Inflammatory macrophage (primary cell): ENCODE measurements at places on chromosomes 4 and X.

DNA sequence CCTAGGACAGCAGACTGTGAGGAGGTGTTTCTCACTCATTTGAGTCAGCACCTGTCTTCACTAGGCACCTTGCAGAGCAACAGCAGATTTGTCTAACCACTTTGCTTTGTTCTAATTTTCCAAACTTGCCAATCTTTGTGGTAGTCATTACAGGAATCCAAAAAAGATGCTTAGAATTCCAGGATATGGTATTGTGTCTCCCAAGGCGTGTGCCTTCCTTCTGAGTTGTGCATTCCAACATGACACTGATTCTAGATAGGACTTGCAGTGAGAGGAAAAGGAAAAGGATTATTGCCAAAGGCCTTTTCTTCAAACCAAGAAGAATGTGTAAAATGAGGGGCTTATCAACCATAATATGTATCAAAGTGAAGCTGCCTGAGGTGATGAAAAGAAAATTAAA, 126.2 kb downstream of the MAPK10 start:
- no peak for DNase-seq

DNA sequence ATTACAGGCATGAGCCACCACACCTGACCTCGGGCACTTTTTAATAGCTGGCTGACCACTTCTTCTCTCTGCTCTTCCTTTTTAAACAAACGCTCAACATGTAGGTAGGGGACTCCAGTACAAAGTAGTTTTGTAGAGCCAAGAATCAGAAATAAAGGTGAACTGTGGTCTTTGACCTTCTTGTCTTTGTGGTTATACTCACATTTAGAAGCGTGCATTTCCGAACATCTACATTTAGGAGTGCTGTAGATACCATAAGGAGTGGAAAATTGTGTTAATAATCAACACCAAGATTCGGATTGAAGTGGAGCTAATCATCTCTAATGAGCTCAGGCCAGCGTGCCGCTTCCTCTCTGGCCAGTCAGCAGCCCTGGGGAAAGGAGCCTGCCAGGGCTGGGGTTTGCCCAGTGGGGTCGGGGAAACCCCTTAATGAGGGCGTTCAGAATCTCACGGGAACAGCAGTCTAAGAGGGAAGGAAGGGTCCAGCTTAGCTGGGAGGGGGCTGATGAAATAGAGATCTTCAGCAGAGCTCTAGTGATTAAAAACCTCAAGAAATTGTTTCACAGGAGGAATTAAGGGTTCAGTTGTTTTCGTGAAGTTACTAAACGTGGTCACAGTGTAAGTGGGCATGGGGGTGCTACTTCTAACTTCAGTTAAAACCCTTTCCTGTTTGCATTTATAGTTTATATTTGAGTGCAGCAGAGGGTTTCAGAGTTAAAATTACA, 81.2 kb downstream of the GAB1 start:
- DNase-seq = no peak

DNA sequence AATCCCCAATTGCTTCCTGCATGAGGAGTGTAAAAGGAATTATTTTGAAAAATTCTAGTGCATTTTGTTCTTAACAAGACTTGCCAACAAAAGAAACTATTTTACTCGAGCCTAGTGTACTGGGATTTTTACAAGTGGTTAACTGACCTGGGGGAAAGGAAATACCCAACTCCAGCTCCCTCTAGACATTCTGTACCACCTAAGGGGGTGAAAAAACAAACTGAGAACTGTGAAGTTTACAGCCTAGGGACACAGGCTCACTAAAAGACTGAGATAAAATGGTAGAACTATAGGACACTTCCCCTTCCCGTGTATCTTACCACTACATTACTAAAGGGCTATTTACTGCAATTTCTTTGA, 2.6 kb upstream of the ADH5 start:
- no peak for DNase-seq

GRCh38 chr4:126071346-126072333, 756.9 kb downstream of the FAT4 start:
- no peak for DNase-seq

DNA sequence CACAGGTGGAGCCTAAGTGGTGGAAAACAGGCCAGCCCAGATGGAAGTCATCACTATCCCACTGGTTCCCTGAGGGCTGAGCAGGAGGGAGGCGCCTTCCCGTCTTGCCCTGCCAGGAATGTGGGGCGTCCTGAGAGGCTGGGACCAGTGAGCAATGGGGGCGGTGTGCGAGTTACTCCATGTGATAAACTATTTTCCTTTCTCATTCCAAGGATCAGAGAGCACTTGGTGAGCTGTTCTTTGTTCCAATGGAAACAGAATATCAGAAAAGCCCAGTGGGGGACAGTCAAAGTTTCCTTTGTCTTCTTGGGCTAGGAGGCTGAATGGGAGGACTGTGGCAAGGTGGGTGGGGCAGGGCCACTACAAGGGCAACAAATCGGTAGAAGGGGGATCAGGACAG, 86.2 kb downstream of the NHSL2 start:
- no peak for DNase-seq

- no peak for DNase-seq
Observed at GRCh38 chr4:149029056-149029651, 586.9 kb upstream of the NR3C2 start.

- no peak for DNase-seq
Observed at GRCh38 chr4:25936696-25937095, 22.7 kb downstream of the SMIM20 start.

GRCh38 chr4:82621251-82621650, 59.5 kb upstream of the TMEM150C start:
- DNase-seq = no peak

- DNase-seq = no peak
Observed at GRCh38 chr4:26570596-26570995, 13.3 kb upstream of the TBC1D19 start.

DNA sequence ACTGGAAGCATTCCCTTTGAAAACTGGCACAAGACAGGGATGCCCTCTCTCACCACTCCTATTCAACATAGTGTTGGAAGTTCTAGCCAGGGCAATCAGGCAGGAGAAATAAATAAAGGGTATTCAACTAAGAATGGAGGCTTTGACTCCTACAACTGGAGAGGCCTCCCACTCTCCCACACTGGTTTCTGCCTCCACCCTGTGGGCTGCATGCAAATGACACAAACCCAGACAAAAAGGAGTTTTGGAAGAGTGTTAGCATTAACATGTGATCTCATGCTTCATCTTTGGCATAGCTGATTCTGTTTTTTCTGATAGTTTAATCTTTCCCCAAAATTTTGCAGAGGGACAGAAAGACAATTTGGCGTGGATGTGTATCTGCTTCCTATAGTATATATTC, 80.8 kb upstream of the IQCM start:
- DNase-seq = no peak

DNA sequence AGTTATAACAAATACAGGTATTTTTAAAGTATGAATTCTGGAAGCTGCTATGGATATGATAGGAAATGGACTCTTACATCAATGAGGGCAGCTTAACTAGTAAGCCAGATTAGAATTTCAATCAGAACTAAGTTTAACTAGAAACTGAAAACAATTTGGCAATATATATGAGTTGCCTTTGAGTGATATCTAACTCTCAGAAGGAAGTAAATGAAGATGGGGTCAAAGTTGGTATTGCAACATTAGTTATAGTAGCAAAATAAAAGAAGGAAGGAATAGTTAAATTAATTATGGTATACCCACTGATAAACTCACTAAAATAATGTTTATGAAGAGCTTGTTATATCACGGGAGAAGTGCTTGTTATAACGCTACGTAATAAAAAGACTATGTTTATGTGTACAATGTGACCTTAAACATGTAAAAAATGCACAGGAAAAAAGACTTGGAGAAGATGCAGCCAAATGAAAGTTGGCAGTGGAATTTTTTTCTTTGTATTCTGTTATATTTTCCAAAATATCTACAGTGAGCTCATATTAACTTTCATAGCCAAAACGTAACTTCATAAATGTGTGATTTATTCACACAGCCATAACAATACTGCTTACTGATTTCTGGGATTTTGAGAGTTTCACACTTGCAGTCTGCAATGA, 34.5 kb downstream of the PHKA2 start:
- no peak for DNase-seq

DNA sequence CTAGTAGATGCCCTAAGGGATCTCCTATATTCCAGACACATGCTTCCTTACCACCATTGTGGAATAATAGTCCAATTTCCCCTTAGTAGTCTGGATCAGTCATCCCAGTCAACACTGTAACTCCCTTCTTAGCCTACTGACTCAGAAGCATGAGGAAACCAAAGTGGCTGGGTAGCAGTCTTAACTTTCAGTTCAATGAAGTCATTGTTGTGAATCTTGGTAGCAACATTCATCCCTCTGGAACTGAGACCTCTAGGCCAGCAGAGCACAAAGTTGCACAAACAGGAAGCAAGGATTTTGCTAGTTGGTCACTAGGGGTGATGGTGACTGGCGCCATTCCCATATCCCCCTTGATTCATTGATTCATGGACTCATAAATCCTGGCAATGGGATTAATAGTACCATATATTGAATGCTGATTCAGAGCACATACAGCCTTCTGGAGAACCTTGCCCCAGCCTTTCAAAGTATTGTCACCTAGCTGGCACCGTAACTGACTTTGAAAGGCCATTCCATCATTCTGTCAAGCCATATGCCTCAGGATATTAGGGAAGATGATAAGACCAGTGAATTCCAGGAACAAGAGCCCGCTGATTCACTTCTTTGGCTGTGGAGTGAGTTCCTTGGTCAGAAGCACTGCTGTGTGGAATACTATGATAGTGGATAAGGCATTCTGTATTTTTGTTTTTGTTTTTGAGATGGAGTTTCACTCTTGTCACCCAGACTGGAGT, 19.7 kb upstream of the GPAT3 start:
- DNase-seq = peak; percentile 40

DNA sequence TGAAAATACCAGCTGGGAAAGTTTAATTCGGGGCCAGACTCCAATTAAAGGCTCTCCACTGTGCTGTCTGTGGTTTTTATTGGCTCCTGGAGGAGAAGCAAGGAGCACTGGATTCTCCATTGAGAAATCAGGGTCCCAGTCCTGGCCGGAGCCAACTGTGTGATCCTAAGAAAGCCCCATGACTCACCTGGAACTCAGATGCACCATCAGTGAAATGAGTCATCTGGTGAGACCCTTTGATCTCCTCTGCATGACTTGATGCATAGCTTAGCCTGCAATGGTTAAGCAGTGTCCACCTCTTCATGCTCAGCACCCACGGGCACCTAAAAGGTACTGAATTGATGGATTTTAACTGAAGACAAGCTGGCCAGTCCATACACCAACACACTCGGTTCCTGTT, 119.2 kb upstream of the VCX3B start:
- DNase-seq = no peak

DNA sequence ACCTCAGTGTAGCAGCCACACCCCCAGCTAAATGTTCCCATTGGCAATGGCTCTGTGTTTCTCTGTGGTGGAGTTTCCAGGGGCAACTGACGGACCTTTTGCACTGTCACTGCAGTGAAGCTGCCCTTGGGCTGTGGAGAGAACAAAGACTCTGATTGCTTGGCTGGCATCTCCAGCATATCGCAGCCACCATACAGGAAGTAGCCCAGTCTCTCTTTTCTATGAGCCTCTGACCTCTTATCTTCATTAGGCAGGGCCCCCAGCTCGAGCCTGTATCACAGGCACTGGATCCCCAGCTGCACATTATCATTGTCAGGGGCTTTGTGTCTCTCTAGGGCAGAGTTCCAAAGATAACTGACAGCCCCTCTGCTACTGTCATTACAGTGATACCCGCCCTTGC, 483.5 kb downstream of the ARAP2 start:
- no peak for DNase-seq
